ENCODE measurements at places on chromosomes 4 and X. TPM values are rescaled to one million over a fixed set of nuclear protein-coding genes. Genes with fewer than 3 reads are reported as not detected.

- DNase-seq, result no peak
- H3K4me1 ChIP-seq, result peaks cover 14% of the 10 kb centered on the region
- H3K4me3 ChIP-seq, result no peak overlapping the region
- no peaks in the 10 kb centered on the region for H3K27me3 ChIP-seq
These were observed 7.9 kb downstream of the PGRMC2 start for GRCh38 chr4:128279624-128280225.

Gene SMIM31
- total RNA-seq, result not detected

GRCh38 chr4:16187455-16187854 is 38.8 kb downstream of the TAPT1 start:
- H3K4me1 ChIP-seq, result peaks cover 1% of the 10 kb centered on the region
- H3K4me3 ChIP-seq, result no peak overlapping the region
- peaks cover 32% of the 10 kb centered on the region for H3K36me3 ChIP-seq
- DNase-seq, result no peak

GRCh38 chr4:55125087-55125721 is at the start of gene KDR:
KDR (minus strand) TSS chr4:55125595; CDS start chr4:55125293, 302 bp downstream.
- H3K27ac ChIP-seq, result no peak within 1 kb of the TSS
- H3K36me3 ChIP-seq, result no peaks in the 10 kb centered on the region
- no peak for DNase-seq
- H3K4me1 ChIP-seq, result no peaks in the 10 kb centered on the region
- peak within 1 kb of the TSS; percentile 40 for H3K4me3 ChIP-seq
- peaks cover 40% of the 10 kb centered on the region for H3K27me3 ChIP-seq

DNA sequence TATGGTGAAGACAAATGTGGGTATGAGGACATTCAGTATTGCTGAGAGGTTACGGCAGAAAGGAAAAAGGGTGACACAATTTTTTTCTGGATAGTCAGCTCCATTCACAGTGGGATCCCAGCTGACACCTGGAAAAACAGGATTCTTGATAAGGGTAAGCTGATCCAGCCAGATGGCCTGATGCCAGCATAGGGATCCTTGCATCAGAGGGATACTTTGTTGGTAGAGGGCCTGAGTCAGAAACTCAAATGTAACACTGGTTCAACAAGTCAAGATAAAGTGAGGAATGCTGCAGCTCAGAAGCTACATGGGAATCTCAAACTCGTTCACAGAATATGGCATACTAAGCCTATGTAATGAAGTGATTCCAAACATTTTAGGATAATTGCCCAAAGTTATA is 726.7 kb downstream of the C4orf33 start:
- H3K27ac ChIP-seq, result no peak overlapping the region
- H3K4me1 ChIP-seq, result no peaks in the 10 kb centered on the region
- no peaks in the 10 kb centered on the region for H3K36me3 ChIP-seq
- DNase-seq, result no peak
- H3K4me3 ChIP-seq, result no peak overlapping the region

Gene ATP5ME
- 232 TPM for total RNA-seq

DNA sequence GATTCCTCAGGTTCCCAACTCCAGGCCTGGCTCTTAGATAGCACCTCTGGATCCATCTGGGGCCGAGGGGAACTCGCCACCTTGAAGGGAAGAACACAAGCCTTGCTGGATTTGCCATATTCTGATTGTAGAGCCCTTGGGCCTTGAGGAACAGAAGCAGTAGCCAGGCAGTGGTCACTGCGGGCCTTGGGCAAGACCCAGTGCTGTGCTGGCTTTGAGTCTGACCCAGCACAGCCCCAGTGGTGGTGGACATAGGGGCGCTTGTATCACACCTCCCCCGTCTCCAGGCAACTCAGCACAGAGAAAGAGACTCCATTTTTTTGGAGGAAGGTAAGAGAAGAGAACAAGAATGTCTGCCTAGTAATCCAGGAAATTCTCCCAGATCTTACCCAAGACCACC is 45.5 kb downstream of the CHRNA9 start:
- peaks cover 4% of the 10 kb centered on the region for H3K4me1 ChIP-seq
- no peak overlapping the region for H3K4me3 ChIP-seq
- peaks cover 9% of the 10 kb centered on the region for H3K27me3 ChIP-seq
- H3K27ac ChIP-seq, result no peak overlapping the region
- no peaks in the 10 kb centered on the region for H3K36me3 ChIP-seq
- DNase-seq, result no peak

Gene IL3RA
- 3.4 TPM for total RNA-seq

DNA sequence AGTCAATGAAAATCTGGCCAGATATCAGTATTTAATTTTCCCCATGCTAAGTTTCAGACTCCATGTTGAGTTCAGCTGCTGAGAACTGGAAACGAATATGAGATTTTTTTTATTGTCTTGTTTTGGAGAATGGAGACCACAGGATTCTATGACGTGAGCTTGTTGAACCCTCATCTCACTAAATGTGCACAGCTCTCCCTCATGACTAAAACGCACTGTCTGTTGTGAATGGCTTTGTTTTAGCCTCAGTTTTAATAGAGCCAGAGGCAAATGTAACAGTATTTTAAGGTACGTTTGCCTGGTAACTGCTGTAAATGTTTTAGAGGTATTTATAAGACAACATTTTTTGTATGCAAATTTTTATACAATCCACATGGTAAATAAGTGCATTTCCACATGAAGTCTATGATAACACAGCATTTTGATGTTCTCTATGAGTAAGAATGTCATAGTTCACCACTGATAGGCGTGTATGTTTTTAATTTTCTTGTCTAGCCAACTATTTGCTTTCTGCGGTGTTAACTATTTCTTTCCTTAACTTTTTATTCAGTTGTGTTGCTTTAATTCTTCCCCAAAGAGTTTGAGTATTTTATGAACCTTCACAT is 1159.3 kb upstream of the TENM3 start:
- H3K4me3 ChIP-seq, result no peak overlapping the region
- no peak for DNase-seq
- H3K27me3 ChIP-seq, result no peaks in the 10 kb centered on the region
- H3K36me3 ChIP-seq, result no peaks in the 10 kb centered on the region

Gene TMPRSS11F
- total RNA-seq, result not detected

GRCh38 chr4:107734120-107734519 is 14.1 kb upstream of the PAPSS1 start:
- peak; percentile 57 for DNase-seq
- H3K27ac ChIP-seq, result no peak overlapping the region
- no peak overlapping the region for H3K4me3 ChIP-seq
- no peaks in the 10 kb centered on the region for H3K36me3 ChIP-seq

Gene MYOZ2
- total RNA-seq, result not detected

GRCh38 chr4:107482546-107482945 is 237.5 kb downstream of the PAPSS1 start:
- no peak overlapping the region for H3K27ac ChIP-seq
- no peaks in the 10 kb centered on the region for H3K36me3 ChIP-seq
- DNase-seq, result no peak

- H3K27ac ChIP-seq, result no peak overlapping the region
- H3K36me3 ChIP-seq, result no peaks in the 10 kb centered on the region
- DNase-seq, result no peak
- no peak overlapping the region for H3K4me3 ChIP-seq
- no peaks in the 10 kb centered on the region for H3K4me1 ChIP-seq
These were observed 75.3 kb downstream of the PWWP3B start for GRCh38 chrX:106243376-106243775.

GRCh38 chr4:181520790-181521189 is 722.4 kb upstream of the TENM3 start:
- H3K27me3 ChIP-seq, result no peaks in the 10 kb centered on the region
- H3K36me3 ChIP-seq, result no peaks in the 10 kb centered on the region
- H3K27ac ChIP-seq, result no peak overlapping the region
- no peak overlapping the region for H3K4me3 ChIP-seq

GRCh38 chr4:6446130-6446482 is 26.3 kb downstream of the PPP2R2C start:
- no peak overlapping the region for H3K4me3 ChIP-seq
- no peaks in the 10 kb centered on the region for H3K4me1 ChIP-seq
- H3K27me3 ChIP-seq, result no peaks in the 10 kb centered on the region
- no peaks in the 10 kb centered on the region for H3K36me3 ChIP-seq
- no peak overlapping the region for H3K27ac ChIP-seq

- peaks cover 18% of the 10 kb centered on the region for H3K27me3 ChIP-seq
- no peaks in the 10 kb centered on the region for H3K36me3 ChIP-seq
- no peak overlapping the region for H3K27ac ChIP-seq
- H3K4me3 ChIP-seq, result no peak overlapping the region
- no peak for DNase-seq
These were observed 38.7 kb upstream of the HELT start for GRCh38 chr4:184979461-184980124.
